ENCODE measurements at places on chromosomes 12 and 14.
A peak's percentile ranks its signal among the peaks of the same experiment; 100 is the strongest.

DNA sequence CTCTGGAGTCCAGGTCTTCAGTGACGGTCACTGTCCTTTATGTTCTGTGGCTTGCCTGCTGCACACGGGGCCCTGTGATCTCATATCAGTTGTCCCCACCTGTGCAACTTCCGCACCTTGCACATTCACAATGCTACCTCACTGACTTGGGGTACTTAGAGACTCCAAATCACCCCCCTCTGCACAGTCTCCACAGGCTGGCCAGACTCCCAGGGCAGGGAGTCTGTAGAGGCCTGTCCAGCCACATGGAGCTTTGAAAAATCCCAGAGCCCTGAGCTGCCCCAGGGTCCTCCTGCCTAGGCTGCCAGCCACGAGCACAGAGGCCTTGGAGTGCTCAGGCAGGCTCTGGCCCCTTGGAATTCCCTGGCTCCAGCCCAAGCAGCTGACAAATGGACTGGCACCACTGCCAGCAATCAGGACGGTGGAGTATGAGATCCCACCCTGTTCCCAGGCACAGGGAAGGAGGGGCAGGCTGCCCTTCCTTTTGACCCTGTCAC lies 26.4 kb downstream of the CMKLR1 start:
- peak; percentile 43 for DNase-seq

DNA sequence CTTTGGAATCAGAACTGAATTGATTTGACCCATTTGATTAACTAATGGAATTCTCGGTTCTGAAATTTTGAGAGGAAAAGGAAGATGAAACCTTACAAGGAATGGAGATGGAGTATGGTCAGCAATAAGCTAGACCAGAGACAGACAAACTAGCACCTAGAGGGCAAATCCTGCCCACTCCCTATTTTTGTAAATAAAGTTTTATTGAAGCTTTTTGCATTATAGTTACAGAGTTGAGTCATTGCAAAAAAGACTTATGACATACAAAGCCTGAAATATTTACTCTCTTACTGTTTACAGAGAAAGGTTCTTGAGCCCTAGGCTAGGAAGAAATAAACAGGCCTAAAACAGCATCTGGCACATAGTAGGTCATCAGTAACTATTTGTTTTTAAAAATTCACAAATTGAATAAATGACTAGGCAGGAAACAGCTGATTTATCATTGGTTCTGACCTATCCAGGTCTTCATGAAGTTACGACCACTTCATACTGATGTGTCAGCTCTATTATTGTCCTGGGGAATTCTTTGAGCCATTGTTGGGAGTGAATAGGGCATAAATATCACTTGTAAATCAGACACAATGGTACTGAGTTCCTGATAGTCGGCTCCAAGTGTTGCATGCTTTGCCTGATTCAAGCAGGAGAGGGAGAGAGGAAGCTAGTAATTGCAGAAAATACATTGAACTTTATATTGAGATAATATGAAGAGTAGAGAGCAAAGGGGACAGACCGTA lies 14.6 kb upstream of the STAB2 start:
- no peak for DNase-seq

DNA sequence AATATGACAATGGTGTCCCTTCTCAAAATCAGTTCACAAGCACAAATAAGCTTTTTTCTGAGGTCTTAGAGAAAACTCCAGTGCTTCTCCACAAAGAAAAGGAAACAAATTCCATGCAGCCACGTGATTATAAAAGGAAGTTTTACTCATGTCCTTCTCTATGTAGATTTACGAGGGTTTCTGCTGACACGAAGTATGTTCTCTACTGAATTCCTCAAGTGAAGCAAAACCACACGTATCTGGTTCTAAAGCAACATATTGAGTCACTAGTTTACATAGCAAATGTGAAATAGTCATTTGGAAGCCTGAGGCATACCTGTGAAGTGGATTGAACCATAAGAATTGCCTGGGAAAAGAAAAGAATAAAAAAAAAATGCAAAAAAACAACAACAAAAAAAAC lies 31.9 kb downstream of the BMP4 start:
- no peak for DNase-seq

DNA sequence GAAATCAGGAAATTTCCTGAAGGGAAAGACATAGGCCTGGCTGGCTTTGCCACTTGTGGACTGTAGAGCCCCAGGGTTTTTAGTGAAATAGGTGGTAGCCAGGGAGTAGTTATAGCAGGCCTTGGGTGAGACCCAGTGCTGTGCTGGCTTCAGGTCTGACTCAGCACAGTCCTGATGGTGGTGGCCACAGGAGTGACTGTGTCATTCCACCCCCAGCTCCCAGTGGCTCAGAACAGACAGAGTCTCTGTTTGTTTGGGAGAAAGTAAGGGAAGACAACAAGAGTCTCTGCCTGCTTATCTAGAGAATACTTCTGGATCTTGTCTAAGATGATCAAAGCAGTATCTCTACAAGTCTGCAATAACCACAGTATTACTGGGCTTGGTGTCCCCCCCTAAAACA lies 27.5 kb upstream of the OR6J1 start:
- peak; percentile 57 for DNase-seq

- DNase-seq, result no peak
These were observed 53.2 kb upstream of the VASH1 start for GRCh38 chr14:76708028-76708427.

GRCh38 chr12:2552000-2552756 lies 242.6 kb upstream of the FKBP4 start:
- no peak for DNase-seq

- no peak for DNase-seq
These were observed 65.4 kb downstream of the LLPH start for GRCh38 chr12:66065150-66065549.

DNA sequence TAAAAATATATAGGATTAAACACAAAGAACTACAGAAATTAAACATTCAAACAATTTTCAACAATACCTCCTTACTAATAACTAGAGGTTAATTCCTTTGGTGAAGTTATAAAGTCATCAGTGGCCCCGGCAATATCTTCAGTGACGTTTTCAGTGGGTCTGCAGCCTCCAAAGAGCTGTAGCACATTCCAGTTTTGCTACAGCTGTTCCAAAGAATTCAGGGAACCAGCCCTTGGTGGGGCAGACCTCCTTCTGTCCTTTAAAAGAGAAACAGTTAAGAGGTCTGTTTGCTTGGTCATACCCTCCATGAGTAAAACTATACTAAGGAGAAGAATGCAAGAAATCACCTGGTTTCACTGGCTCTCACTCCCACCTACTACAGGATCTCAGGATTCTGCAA lies 99.2 kb upstream of the ZDHHC17 start:
- no peak for DNase-seq

DNA sequence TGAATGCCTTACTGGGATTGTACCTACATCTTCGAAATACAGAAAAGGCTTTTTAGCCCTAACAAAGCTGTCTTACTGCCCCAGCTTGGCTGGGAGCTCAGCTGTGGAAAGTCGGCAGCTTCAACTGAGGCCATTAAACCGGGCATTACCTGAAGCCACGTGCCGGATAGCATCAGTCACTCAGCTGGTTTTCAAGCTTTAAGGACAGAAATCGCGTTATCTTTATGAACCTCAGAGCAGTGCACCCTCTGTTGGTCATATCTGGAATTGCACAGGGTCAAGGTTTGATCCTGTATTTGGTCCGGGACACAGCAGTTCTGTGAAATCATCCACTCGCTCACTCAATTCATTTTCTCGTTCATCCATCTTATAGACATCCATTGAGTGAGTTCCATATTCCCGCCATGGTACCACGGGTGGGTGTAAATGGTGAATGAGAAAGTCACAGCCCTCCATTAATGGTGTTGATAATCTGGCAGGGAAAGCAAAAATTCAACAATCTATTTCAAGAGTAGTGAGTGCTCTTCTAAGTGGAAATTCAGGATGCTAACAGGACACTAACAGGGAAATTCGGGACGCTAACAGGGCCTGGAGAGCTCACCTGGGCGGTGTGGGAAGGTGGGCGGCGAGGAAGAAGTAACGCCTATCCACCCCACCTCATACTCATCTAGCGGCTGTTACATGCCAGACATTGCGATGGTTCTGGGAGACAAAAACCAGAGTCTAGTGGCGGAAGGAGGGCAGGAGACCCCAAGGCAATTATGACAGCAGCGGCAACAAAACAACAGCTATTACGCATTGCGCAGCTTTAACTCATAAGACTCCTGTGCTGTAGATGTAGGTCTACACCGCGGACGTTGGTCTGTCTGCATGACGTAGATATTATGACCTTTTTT lies 60.6 kb upstream of the TCL1A start:
- peak; percentile 71 for DNase-seq

DNA sequence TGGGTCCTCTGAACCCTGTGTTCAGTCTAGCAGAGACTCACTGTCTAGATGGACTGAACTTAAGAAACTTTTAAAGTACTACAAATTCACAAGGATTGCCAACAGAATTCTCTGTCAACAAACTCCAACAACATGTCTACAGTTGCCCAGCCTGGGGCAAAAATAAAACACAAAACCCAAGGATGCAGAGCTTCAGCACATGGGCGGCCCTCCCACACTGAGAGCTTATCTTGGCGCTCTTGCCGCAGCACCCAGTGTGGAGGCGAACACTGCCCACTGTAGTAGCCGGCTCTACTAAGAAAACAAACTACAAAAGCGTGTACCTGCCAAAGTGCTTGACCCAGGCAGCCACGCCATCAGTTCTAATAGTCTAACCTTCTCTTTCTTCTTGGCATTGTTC lies 66.7 kb downstream of the PTPN21 start:
- DNase-seq, result no peak

DNA sequence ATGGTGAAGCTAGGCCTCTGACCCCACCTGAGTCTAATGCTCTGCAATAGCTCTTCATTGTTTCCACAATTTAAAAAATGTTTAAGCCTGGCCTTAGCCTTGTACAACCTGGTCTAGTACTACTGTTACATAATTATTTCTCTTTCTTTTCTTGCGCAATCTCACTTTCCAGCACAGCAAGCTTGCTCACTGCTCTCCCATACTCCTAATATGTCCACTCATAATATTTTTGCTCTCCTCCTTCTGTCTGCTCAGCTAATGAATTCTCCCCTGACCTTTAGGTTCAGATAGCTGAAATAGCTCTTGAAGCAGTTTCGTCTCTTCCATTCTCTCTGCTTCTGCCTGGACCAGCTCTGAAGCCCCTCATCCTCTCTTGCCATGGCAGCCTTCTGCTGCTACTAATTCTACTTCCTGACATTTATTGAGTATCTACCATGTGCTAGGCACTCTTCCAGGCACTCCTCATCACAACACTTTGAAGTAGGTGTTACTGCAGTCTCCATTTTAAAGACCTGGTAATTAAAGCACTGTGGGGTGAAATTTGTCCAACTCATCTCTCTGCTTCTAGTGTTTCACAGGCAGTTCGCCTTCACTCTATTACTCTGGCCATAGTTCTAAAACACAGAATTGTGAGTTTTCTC lies 2.8 kb upstream of the SLC48A1 start:
- DNase-seq, result peak; percentile 79

DNA sequence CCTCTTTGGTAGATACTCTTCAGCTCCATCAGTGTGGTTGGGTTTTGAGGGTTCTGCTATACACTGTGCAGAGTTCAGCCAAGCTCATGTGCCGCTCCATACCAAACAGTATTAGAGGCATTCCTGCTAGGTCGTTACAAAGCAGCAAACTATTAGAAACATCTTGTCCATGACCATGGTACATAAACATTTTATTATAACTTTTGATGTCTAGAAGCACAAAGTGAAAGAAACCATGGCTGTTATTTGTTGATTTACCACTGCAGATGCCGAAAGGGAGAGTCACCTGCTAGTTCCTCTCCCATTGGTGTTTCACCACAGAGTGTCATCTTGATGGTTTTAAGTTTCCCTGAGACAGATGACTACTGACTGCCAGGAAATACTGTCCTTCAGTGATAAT lies 242.0 kb downstream of the ADAMTS20 start:
- no peak for DNase-seq

GRCh38 chr12:977156-977555 lies 13.9 kb upstream of the ERC1 start:
- peak; percentile 27 for DNase-seq

DNA sequence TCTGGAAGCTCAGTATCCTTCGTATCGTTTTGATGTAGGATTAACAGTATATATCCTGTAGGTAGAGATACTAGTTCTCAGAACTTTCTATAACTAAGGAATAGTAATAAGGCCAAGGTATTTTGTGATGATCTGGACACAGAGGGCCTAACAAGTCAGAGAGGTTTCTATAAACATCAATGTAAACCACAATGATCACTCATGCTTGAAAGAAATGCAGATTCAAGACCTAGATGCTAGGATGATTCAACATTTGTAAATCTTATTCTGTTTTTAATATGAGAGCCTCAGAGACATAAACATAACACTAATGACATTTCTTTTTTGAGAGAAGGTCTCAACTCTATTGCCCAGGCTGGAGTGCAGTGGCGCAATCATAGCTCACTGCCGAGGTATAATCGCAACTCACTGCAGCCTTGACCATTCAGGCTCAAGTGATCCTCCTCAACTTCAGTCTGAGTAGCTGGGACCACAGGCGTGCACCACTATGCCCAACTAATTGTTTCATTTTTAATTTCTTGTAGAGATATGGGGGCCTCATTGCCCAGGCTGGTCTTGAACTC lies 16.2 kb downstream of the SUPT16H start:
- no peak for DNase-seq

DNA sequence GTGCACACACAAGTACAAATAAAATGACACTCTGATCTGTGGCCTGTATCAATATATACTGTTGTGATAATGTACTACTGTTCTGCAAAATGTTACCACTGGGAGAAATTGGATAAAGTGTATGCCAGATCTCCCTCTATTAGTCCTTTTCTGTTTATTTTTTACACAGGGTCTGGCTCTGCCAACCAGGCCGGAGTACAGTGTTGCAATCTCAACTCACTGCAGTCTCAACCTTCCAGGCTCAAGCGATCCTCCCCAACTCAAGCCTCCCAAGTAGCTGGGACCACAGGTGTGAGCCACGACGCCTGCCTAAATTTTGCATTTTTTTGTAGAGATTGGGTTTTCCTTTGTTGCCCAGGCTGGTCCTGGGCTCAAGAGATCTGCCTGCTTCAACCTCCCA lies 1.9 kb downstream of the NT5DC3 start:
- no peak for DNase-seq

DNA sequence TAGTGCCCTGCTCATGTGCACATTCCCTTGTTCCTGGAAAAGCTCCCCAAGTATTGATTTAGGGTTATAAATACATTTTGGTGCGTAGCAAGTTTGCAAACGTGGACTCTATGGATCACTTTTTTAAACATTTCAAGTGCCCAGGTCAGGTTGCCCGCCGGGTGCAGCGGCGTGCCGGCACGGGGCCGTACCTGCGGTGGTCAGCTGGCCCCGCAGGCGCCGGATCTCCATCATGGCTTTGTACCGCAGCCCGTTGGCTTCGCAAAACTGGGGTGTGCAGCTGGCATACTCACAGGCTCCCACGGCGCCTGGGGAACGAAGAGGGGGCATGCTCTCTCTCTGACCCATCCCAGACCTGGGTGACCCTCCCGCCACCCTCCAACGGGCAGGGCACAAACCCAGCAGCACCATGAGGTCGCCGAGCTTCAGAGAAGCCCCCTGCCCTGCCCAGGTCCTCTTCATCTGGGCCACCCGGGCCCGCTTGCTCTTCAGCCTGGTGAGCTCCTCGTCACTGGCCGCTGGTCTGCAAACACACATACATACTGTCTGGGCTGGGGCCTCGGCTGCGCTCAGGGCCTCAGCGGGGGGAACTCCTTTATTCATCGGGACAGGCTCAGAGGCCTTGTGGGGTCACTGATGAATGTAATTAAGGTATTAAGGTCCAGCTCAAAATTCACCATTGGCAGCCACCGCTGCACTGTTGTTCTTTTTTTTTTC lies 35.1 kb downstream of the DHX37 start:
- no peak for DNase-seq

GRCh38 chr14:90445011-90445410 lies 48.2 kb downstream of the CALM1 start:
- no peak for DNase-seq
